ENCODE measurements at places on chromosomes 6 and 20.

- DNase-seq = no peak
Measured at GRCh38 chr20:47775841-47776240, 9.4 kb downstream of the SULF2 start.

GRCh38 chr20:59403261-59403961, 103.0 kb downstream of the EDN3 start:
- no peak for DNase-seq

- no peak for DNase-seq
Measured at GRCh38 chr6:137740967-137741761, 125.9 kb upstream of the TNFAIP3 start.

GRCh38 chr6:134176264-134176975, 124.0 kb upstream of the SLC2A12 start:
- DNase-seq = no peak

DNA sequence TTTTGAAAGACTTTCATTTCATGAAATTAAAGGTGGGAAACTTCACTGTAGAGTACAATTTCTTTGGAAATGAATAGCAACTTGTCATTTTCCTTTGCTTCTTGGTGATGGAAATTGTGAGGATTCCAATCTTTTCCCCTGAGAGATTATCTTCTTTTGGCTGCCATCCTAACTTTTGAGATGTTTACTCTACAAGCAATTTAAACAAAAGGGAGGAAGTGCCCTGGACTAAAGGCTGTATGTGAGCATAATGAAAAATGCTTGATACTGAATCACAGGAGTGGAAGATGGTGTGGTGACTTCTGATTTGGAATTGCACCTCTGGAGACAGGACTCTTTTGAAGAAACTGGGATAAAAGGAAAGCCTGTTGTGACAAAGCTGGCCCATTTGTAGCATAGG, 43.1 kb upstream of the JAG1 start:
- DNase-seq = no peak

DNA sequence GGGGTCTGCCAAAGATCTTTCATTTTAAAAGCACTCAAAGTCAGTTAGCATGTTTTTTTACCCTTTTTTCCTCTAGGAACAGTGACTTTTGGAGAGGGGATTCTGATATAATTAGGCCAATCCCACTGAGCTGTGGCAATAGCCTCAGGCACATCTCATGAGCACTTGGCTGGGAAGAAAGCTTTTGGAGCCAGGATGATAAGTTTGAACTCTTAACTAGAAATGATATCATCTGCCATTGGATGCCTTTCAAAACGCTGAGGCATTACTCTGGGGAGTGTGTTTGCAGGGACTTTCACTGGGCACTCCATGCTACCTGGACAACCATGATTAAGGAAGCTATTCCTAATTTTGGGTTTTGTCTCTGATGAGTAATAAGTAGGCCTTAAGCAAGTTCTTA, 3.7 kb downstream of the SCGN start:
- DNase-seq = no peak

DNA sequence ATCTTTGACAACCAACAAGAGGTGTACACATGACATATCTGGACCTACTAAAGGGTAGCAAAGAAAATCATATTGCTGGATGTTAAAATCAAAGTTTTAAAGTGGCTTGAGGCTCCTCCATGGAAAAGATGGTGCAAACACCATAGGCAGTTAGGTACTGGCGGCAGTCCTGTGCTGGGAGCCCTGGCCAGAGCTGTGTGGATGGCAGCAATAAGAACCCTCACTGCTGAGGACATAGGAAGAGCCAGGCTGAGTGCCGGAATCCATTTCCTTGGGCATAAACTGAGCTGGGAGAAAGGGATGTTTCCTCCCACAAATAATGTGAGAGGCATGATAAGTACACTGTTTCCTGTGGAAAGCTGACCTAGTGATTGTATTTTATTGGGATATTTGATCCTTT, 89.9 kb downstream of the ARID1B start:
- no peak for DNase-seq

GRCh38 chr20:57076951-57077350, 189.5 kb downstream of the BMP7 start:
- no peak for DNase-seq

DNA sequence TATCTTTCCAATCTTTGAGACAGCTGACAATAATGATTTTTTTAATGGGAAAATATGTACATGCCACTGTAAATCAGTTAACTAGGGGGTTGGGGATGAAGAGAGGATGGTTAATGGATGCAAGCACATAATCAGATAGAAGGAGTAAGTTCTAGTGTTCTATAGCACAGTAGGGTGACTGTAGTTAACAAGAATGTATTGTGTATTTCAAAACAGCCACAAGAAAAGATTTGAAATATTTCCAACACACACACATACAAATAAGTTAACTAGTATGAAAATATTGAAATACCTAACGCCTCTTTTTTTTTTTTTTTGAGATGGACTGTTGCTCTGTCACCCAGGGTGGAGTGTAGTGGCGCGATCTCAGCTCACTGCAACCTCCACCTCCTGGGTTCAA, 153.4 kb upstream of the SALL4 start:
- DNase-seq = no peak

- no peak for DNase-seq
Measured at GRCh38 chr6:31654574-31655348, 933 bp upstream of the APOM start.

All from renal cortex interstitium (tissue), 15 donors.